ENCODE measurements at places on chromosomes 7 and 10.

- no peak for DNase-seq
These were observed 1.0 kb upstream of the ENO4 start for GRCh38 chr10:116848032-116848943.

DNA sequence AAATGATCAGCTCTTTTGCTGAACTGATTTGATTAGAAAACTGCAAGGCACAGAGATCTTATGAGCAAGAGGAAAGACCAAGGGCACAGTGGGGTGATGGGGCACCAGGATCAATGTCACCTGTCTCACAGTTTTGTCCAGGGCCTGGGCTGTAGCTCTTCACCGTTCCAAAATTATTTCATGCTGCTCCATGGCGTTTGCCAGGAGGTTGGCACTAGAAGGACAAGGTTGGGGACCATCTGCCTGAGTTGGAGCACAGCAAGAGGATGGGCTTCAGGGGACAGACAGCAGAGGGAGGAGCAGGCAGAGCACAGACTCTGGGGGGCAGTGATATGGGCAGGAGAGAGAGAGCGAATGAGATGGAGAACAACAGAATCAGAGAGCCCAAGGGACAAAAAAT is 17.5 kb upstream of the FRA10AC1 start:
- DNase-seq, result no peak

GRCh38 chr10:80734589-80734988 is 196.9 kb downstream of the SH2D4B start:
- DNase-seq, result no peak

DNA sequence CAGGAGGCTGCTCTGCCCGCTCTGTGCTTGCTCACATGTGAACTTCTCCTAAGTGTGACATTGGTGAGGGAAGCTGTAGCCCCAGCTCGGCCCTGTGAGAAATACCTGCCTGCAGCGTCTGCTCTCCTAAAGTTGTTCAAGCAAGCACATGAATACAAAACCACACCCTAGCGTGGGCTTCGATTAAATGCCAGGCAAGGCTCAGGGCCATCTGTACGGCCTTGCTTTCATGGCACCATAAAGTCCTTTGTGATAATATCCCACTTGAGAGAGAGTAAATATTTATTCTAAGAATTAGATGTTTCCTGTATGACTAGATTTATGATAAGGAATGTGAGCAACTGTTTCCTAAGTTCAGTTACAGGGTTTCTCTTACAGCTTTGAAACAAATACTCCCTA is 262.8 kb upstream of the KLF14 start:
- DNase-seq, result no peak

- no peak for DNase-seq
These were observed 107.3 kb downstream of the SNX10 start for GRCh38 chr7:26398756-26399509.

GRCh38 chr7:15581352-15581951 is 19.6 kb upstream of the AGMO start:
- DNase-seq, result no peak

DNA sequence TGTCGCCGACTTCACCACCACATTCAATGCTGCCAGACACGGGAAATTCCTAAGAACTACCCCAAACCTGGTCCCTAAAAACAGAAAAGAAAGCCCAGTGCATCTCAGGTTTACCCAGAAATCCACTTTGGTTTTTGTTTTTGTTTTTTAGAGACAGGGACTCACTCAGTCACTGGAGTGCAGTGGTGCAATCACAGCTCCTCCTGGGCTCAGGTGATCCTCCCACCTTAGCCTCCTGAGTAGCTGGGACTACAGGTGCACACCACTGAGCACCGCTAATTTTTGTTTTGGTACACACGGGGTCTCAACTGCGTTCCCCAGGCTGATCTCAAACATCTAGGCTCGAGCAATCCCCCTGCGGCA is 22.8 kb downstream of the MAD1L1 start:
- no peak for DNase-seq

GRCh38 chr10:102312683-102313082 is 67.4 kb downstream of the GBF1 start:
- no peak for DNase-seq

DNA sequence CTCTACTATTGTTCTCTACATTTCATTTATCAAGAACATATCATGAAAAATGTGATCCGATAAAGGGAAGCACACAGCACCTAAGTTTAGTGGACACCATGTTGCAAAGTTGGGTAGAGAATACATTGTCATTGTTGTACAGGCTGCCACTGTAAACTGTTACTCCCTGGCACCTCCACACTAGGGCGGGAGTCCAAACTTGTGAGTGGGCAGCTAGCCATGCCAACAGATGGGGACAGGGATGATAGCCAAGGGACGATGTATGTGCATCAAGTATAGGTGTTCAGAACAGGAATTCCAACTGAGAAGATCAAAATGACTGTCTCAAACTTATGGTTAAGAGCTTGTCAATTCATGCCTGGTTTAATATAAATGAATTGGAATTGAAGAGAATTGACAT is 31.1 kb upstream of the COMMD3 start:
- no peak for DNase-seq

DNA sequence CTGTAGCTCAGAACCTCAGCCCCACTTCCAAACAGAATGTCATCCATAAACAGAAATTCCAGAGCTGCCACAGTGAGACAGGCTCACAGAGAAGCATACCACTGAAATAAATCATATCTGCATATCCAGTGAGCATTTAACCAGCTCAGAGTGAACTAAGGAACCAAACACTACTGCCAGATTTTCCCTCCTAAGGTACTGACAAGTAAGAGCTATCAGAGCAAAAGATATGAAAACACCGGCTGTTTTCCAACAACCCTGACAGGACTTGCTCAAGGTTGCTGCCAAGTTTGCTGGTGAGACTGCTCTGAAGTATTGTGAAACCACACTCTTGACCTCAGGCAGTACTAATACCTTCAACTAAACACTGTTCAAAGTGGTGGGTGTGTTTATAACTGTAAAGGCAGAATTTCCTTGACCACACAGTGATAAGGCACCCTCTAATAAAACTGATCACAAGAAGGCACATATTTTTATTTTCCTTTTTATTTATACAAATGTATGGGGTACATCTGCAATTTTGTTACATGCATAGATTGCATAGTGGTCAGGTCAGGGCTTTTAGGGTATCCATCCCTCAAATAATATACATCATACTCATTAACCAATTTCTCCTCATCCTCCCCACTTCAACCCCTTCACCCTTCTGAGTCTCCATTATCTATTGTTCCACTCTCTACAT is 18.3 kb downstream of the SGMS1 start:
- DNase-seq, result no peak

DNA sequence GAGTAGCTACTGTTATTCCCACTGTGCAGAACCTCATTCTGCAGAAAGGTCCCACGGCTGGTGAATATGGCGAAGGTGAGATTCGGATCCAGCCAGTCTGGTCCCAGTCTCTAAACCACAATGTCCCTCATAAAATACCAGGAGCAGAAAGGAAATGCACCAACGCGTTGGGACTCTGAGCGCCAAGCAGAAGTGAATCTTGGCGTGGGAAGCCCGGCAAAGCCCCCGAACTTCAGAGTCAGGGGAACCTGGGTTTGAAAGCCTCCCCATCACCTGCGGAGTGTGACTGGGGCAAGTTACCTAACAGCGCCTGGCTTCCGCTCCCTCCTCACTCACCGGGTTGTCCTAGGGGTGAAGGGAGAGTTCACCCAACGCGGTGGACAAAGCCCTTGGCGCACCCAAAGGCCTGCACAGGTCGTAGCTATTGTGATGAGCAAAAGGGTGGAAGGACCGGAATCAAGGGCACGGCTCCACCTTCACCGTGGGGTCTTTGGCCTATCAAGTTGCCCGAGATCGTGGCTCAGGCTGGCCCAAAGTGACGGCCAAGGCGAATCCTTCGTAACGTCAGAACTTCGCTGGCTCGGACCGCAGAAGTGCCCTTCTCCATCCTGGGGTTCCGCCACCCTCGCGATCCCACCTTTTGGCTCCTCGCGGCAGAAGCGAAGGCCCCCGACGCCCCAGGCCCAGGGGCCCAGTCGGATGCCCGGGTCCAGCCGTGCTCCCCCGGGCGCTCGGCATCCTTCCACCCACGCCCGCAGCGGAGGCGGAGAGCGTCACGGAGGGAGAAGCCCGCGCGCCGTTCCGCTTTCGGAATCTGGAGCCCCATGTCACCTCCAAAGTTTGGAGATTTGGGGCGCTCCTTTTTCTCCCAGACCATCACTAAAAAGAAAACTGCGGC is 811 bp downstream of the RGS10 start:
- DNase-seq, result peak; percentile 42

GRCh38 chr10:17122052-17122451 is 7.6 kb downstream of the CUBN start:
- DNase-seq, result no peak

GRCh38 chr7:24703296-24703695 is 54.0 kb downstream of the GSDME start:
- DNase-seq, result no peak

GRCh38 chr7:6320791-6321190 is 48.4 kb upstream of the CYTH3 start:
- DNase-seq, result no peak

DNA sequence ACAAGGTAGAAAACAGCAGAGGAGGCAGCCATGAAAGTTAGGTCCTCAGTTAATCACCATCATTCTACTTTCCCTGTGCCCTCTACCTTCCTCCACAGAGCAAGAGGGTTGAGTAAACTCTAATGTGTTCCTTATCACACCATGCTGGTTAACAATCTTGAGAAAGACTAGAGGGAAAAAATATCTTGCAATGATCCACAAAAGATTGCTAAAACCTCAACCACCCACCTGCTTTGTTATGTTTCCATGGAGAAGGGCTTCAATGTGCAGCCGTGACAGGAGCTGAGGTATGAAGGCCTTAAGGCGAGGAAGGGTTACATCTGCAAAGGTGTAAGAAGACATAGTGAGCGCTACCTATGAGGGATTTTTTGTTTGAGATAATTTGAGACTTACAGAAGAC is 103.9 kb downstream of the IDE start:
- DNase-seq, result no peak

DNA sequence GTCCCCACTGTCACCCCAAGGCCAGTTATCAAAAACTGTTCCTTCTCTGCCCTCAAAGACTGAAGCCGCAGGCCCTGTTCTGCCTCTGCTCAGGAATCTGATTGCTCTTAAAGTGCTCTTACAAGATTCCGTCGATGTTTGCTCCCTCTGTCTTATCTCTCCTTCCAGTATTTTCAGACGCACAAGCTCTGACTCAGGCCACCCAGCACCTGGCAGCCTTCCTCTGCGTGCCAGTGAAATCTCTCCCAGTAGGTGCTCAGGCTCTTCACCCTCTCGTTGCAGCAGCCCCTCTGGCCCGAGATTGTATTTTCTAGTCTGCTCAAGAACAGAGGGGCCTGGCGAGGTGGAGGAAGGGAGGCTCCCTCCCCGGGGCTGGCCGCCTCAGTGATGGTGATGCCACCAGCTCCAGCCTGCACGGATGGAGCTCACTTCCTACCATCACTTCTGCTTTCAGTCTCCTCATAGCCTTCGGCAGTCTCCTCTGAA is 276.2 kb downstream of the USP6NL start:
- DNase-seq, result no peak

DNA sequence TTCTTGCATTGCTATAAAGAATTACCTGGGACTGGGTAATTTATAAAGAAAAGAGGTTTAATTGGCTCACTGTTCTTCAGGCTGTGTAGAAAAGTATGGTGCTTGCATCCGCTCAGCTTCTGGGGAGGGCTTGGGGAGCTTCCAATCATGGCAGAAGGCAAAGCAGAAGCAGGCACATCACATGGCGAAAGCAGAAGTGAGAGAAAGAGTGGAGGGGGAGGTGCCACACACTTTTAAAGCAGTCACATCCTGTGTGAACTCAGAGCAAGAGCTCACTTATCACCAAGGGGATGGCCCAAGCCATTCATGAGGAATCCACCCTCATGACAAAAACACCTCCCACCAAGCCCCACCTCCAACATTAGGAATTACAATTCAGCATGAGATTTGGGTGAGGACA is 303.5 kb downstream of the OTUD1 start:
- no peak for DNase-seq

GRCh38 chr7:4738711-4739527 is 36.5 kb upstream of the AP5Z1 start:
- peak; percentile 50 for DNase-seq

GRCh38 chr7:70018700-70019099 is 420.4 kb downstream of the AUTS2 start:
- no peak for DNase-seq

- DNase-seq, result no peak
These were observed 5.4 kb upstream of the ASL start for GRCh38 chr7:66070222-66070621.

DNA sequence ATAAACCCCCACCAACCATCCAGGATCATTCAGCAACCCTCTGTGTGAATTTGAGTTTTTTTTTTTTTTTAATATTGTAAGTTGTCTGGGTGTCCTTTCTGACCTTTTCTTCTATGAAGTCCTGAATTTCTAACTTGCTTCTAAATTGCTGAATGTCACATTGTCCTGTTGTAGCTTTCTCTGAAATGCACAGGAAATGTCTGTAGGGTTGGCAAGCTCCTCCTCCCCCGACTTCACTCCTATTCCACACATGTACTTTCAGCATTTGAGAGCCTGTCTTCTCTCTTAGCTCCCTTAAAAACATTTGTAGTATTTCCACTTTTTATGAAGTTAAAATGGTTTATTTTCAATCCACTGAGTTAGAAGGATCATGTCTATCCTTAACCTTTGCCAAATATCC is 3.3 kb upstream of the CNNM2 start:
- DNase-seq, result peak; percentile 44

DNA sequence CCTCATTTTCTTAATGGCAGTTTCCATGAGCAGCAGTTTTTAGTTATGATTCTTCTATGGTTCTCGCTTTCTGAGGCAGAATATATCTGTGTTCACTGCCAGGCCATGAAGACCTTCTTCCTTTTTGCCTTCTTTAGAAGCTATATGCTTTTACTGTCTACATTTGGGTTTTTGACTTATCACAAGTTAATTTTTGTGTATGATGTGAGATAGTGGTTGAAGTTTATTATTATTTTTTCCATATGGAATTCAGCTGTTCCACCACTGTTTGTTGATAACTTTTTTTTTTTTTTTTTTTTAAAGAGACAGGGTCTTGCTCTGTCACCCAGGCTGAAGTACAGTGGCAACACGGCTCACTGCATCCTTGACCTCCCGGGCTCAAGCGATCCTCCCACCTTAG is 44.5 kb downstream of the INPP5A start:
- DNase-seq, result no peak

- DNase-seq, result no peak
These were observed 66.3 kb downstream of the PRKAG2 start for GRCh38 chr7:151810441-151811232.

DNA sequence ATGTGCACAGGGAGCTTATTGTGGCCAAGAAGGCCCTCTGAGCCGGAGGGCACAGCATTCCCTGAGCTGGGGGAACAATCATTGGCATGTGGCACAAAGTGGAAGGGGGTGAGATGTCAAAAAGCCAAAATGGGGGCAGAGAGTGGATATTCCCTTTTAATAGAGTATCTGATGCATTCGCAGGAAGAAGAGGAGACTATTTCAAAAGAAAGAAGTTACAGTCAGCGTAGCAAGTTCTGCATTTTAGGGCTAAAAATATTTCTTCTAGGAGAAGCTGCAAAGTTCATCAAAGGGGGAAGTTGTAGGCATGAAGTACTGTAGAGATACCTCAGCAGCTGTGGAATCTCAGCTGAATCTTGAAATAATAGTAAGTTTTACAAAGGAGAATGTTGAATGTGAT is 136.0 kb upstream of the WDR11 start:
- no peak for DNase-seq
